ENCODE measurements at places on chromosomes 11 and 22.

GRCh38 chr11:131465746-131466145, 95.3 kb downstream of the NTM start:
- DNase-seq, result no peak

- DNase-seq, result peak; percentile 79
These were observed at the start of gene HORMAD2 for GRCh38 chr22:30079952-30080533. Gene HORMAD2, plus strand, starts transcription at chr22:30080464. Its CDS starts 13,489 bp downstream, at chr22:30093953.

DNA sequence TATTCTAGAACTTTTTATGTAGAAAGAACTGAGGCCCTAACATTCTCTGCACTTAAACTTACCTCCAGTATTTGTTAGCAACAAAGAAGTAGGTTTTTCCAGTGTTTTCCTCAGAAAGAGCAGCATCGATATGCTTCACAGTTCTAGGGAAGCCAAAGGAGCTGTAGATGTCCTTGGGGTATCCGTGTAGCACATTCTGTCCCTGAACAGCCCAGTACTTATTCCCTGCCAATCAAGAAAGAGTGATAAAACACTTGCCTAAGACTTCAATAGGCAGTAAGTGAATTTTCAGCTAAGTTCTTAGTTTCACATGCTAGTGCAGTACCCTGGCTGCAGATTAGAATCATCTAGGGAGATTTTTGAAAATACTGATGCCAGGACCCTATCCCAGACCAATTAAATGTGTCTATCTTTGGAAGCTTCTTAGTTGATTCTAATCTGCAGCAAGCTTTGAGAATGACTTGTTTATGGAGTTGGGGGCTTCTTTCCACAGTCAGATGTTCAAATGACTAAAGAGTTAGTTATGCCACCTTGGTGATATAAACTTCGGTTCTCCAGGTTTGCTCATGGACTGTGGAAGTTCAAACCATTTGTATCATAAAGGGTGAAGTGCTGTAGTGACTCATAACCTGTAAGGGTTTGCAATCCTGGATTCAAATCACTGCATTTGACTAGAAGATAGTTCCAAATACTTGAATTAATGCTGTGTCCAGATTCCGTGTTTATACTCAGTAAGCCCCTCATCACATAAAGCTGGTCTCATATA, 6.5 kb downstream of the MMP1 start:
- DNase-seq, result no peak

GRCh38 chr22:41603873-41604332, 14.3 kb upstream of the PMM1 start:
- DNase-seq, result peak; percentile 62

- no peak for DNase-seq
These were observed 57.4 kb downstream of the CLMP start for GRCh38 chr11:123137431-123138224.

DNA sequence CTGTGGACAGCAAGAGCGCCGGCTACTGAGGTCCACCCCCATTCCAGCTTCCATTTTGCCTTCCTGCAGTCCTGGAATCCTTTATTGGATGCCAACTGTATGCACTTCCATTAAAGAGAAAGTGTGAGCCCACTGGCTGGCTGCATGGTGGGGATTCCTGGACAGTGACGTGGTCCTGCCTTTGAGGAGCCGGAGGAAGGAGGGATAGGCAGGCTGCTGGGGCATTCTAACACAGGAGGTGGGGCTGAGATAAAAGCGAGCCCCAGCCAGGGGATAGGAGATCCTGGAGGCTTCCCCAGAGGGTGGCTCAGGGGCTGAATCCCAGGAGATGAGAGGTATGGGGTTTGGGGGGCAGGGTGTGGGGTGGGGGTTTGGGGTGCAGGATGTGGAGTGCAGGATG, 984.7 kb downstream of the BRD1 start:
- no peak for DNase-seq

- no peak for DNase-seq
These were observed 5.8 kb downstream of the A4GALT start for GRCh38 chr22:42714768-42715390.

- no peak for DNase-seq
These were observed 284.3 kb upstream of the ISX start for GRCh38 chr22:34781681-34782080.

- no peak for DNase-seq
These were observed 66.8 kb downstream of the CSTPP1 start for GRCh38 chr11:47003180-47003877.

- DNase-seq, result no peak
These were observed 4.3 kb upstream of the PNPLA5 start for GRCh38 chr22:43895986-43896645.

GRCh38 chr11:78160557-78160956, 21.1 kb upstream of the ALG8 start:
- no peak for DNase-seq

DNA sequence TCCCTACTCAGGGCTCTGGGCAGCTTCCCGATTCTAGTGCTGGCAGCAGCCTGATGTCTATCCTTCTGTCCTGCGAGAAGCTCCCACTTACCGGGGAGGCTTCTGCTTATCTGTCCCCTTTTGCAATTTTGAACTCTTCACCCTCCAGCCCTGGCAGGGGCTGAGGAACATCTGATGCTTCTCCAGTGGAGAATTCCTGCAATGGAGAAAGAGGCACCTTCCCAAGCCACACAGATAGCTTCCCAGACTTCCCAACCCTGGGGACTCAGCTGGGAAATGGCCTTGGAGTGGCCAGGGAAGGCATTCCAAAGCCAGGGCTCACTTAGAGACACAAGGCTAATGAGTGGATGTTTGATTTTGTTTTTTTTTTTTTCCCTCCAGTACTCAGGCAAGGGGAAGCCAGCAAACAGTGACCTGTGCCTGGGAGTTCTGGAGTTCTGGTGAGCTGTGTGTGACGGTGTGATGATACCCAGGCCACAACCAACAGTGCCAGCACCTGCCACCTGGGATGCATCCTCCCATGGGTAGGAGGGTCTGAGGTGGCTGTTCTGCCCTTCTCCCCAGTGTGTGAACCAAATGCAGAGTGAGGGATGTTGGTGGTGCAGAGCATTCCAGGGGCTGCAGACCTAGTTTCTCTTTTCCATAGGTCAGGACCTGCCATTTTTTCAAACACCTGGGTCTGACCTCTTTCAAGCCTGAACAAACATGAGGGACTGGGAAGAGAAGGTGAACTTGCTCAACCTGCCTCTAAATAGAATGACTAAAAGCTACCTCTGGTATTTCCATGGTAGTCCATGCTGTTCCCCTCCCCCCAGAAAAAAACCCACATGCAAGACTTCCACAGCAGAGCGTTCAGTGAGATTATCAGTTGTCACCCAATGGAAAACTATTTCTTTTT, 95.1 kb downstream of the CCDC81 start:
- no peak for DNase-seq

- no peak for DNase-seq
These were observed 195.1 kb downstream of the SNX19 start for GRCh38 chr11:130721023-130721681.

- peak; percentile 13 for DNase-seq
These were observed 123.8 kb downstream of the DDX10 start for GRCh38 chr11:108788565-108789199.

DNA sequence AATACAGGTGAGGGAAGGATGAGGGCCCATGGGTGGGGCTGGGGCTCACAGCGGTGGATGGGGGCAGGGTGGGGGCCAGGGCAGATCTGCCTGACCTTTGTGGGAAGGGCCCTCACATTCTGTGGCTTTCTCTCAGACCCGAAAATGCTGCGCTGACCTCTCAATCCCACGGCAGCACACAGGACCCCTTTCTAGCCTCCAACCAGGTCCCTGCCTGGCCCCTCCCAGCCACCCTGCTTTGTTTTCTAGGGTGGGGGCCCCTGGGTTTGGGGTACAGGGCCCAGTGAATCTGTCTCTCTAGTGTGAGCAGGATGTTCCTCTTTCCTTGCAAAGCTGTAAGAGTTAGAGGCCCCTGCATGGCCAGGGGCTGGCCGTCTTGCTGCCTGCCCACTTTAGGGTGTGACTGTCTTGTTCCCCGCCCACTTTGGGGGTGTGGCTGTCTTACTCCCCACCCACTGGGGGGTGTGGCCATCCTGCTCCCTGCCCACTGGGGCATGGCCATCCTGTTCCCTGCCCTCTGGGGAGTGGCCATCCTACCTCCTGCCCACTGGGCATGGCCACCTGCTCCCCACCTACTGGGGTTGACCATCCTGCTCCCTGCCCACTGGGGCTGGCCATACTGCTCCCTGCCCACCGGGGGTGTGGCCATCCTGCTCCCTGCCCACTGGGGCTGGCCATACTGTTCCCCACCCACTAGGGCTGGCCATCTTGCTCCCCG, 11.5 kb downstream of the PARVG start:
- DNase-seq, result peak; percentile 67

DNA sequence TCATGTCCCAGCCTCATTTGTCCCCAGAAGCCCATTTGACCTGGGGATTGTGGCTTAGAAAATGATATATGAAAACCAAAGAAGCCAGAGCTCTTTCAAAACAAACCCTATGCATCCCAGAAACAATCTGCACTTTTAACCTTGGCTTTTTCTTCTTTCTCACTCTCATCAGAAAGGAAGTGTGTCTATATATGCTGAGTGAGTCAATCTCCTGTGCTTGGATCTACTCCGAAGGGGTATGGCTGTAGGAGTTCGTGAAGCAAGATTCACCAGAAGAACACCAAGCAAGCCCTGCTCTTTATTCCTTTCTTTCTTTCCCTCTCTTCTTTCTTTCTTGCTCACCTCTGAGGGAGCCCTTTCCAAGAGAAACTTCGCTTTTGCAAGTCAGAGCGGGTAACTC, 636 bp downstream of the PAMR1 start:
- DNase-seq, result no peak

- DNase-seq, result no peak
These were observed 26.5 kb upstream of the TREH start for GRCh38 chr11:118705791-118706545.

DNA sequence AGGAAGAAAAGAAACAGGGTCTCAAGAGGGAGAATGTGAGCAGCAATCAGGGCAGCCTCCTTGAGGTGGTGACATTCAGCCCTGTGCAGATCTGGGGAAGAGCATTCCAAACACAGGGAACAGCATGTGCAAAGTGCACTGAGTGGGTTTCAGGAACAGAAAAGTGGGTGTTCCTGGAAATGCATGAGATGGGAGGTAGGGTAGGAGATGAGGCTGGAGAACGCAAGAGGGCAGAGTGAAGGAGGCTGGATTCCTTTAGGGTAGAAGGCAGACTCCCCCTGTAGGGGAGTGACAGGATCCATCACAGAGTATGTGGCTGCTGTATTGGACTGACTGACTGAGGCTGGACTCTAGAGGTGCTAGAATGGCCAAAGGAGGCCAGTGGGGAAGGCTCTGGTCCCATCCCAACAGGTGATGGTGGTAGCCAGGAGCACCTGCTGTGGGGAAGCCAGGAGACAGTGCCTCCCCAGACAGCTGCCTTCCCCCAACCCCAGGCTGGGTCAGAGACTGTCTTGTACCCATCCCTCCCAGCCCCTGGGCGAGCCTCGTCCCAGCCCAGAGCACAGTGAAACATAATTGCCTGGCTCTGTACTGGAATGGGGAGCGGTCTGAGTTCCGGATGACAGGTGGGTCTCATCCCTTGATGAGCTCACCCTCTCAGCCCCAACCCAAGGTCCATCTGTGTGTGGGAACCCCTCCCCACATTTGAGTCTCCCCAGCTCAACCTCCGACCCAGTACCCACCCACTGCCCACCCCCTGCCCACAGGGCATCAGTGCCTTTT, 419.4 kb downstream of the MN1 start:
- no peak for DNase-seq

DNA sequence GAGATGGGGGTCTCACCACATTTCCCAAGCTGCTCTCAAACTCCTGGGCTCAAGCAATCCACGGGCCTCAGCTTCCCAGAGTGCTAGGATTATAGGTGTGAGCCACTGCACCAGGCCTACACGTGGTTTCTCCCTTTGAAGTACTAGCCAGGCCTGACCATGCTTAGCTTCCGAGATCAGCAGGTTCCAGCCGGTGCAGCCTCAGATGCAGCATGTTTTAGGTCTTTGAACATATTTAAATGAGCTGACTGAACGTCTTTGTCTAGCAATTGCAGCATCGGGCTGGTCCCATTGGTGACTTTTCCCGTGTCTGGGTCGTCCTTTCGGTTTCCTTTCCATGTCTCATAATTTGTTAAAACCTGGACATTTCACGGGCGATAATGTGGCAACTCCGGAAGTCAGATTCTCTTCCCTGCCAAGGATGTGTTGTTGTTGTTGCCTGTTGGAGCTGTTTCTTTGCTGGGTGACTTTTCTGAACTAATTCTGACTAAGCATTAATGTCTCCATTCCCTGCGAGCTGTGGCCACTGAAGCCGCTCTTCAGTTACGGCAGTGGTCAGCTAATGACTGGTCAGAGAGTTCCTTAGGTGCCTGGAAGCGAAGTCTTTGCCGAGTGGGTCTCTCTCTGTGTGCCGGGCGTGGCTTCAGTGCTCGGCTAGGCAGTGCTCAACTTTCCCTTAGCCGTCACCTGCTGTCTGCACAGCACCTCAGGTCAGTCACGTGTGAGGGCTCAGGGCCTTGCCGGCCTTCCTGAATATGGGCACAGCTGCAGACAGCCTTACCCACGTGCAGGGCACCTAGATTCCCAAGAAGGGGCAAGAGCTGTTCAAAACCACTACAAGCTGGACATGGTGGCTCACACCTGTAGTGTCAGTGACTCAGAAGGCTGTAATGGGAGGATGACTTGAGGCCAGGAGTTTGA, 3.8 kb upstream of the CYP2D6 start:
- DNase-seq, result no peak

DNA sequence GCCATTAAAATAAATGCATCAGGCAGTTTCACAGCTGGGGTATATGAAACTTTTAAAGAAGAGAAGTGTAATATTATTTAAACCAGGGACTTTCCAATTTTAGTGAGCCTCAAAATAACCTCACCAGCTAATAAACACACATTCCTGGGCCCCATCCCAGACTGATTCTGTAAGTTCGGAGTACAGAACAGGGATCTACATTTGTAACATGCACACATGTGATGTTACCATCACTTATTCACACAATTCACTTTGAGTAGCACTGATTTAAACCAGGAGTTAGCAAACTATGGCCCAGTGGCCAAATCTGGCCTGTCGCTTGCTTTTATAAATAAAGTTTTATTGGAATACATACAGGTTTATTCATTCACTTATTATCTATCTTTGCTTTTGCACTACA, 62.0 kb downstream of the STK33 start:
- peak; percentile 1 for DNase-seq

DNA sequence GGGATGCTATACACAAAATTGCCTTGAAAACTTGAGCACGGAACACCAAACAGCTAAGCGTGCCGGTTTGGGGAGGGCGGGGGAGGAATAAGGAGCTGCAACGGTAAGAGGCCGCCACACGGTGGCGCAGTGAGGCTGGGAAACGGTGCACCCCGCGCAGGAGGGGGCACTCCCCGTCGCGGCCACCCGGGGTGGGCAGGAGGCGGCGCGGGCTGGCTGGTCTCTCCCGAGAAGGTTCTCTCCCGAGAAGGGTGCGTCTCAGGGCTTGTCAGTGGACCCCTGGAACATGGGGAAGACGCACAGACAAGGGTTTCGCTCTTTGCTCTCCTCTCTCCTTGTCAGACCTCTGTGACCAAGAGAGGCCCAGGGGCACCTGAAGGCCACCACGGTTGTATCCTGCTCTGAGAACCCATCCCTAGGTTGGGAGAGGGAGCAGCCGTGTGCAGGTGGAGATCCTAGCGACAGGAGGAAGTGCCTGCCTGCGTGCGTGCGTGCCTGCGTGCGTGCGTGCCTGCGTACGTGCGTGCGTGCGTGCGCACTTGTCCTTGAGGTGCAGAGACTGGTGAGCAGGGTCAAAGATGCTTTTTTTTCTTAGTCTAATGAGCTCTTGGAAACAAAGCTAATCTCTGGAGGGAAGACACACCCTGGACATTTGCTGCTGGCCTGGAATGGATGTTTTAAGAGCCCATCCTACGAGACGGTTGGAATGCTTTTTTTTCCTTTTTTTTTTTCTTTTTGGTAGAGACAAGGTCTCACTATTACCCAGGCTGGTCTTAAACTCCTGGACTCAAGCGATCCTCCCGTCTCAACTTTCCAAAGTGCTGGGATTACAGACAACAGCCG, 18.1 kb upstream of the JAM3 start:
- DNase-seq, result peak; percentile 55

- no peak for DNase-seq
These were observed 2.2 kb downstream of the TCIRG1 start for GRCh38 chr11:68040957-68041591.

All from GM06990 (cell line).